ENCODE measurements at places on chromosomes 2 and 18. TPM values are rescaled to one million over a fixed set of nuclear protein-coding genes. Genes with fewer than 3 reads are reported as not detected.

GRCh38 chr18:37598966-37599896, 33.6 kb upstream of the CELF4 start:
- H3K27ac ChIP-seq = no peak overlapping the region
- no peaks in the 10 kb centered on the region for H3K36me3 ChIP-seq
- no peaks in the 10 kb centered on the region for H3K4me1 ChIP-seq
- DNase-seq = no peak
- no peak overlapping the region for H3K4me3 ChIP-seq

DNA sequence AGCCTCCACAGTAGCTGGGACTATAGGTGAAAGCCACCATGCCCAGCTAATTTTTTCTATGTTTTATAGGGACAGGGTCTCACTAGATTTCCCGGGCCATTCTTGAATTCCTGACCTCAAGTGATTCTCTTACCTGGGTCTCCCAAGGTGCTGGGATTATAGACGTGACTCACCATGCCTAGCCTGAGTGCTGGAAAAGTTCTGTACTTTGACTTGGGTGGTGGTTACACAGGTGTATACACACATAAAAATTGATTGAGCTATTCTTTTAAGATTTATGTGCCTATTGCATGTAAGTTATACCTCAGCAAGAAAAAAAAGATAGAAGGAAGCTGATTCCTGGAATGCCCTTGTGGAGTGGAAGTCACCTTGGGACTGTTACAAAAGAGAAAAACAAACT, 34.8 kb upstream of the KCNF1 start:
- no peak overlapping the region for H3K27ac ChIP-seq
- no peaks in the 10 kb centered on the region for H3K36me3 ChIP-seq
- peaks cover 16% of the 10 kb centered on the region for H3K4me1 ChIP-seq
- H3K4me3 ChIP-seq = no peak overlapping the region
- no peaks in the 10 kb centered on the region for H3K27me3 ChIP-seq

The HOXD3 gene
- total RNA-seq = 5.2 TPM

The CCBE1 gene
- 11.4 TPM for total RNA-seq

The CRYBA2 gene
- total RNA-seq = not detected

Data from GM23248 (cell line).